Forelimb muscle (tissue), 1 donor: ENCODE measurements at places on chromosomes 16 and 17. TPM values are rescaled to one million over a fixed set of nuclear protein-coding genes. Genes with fewer than 3 reads are reported as not detected.

GRCh38 chr17:37134050-37134449 lies 185.3 kb downstream of the AATF start:
- DNase-seq = no peak

GRCh38 chr17:4800462-4801196 lies 1.5 kb downstream of the C17orf114 start:
- no peak for DNase-seq

GRCh38 chr16:83955218-83956130 lies 2.4 kb downstream of the OSGIN1 start:
- DNase-seq = no peak

GRCh38 chr17:5272322-5272721 lies 9.8 kb upstream of the RABEP1 start:
- no peak for DNase-seq

DNA sequence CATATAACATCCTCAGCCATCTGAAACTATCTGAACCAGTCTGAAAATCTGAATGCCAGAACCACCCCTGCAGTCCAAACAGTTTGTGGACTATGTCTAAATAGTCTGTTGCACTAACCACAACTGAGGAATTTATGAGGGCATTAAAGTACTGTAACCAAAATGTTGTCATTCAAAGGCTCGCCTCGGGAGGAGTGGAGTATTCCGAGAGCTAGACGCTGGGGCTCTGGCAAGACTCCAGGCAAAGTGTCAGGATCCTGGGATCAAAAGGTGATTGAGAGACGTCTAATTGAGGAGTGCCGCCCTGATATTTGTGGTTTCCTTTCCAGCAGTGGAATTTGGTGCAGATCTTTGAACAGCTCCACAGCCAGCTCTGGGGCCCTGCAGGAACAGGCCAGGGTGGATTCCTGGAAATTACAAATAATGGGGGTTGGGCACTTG lies 142.9 kb upstream of the MYOCD start:
- no peak for DNase-seq

DNA sequence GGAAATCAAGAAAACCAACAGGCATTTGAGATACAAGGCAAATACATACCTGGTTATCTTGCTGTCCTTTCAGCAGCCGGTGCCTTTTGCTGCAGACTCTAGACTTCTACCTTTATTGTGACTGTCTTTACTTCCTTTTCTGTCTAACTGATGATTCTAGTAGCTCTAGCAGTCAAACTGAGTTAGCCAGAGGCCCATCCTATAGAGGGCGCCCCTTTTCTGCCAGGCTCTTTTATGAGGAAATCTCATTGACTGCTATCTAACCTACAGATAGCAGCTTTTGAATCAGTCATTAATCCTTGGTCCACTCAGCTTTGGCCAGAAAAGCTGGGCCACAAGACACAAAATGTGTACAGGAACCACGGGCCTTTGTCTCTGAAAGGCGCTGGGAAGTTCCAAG lies 87.5 kb upstream of the WSB1 start:
- DNase-seq = no peak

GRCh38 chr17:17815436-17816200 lies 21.2 kb downstream of the SREBF1 start:
- no peak for DNase-seq

GRCh38 chr17:7852262-7852670 lies 2.6 kb upstream of the TMEM88 start:
- no peak for DNase-seq

DNA sequence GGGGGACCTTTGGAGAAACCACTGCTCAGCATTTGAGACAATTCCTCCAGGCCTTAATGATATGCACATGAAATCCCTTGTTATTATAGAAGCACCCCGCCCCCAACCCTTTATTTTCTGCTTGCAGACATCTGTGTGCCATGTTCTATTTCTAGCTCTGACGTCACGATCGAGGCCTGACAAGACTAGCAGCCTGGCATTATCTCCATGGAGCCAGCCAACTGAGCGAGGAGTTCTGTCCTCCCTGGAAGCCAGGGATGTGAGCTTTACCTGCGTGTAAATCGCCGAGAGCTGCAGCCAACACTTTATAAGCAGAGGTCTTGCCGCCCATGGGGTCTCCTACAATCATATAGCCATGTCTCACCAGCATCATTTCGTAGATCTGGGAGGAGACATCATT lies 116.9 kb downstream of the DNAH3 start:
- DNase-seq = no peak

- no peak for DNase-seq
Measured at GRCh38 chr17:75506888-75507287, 8.4 kb downstream of the CASKIN2 start.

The SMARCD2 gene
- 23.5 TPM for polyA plus RNA-seq

The FAM20A gene
- 7.8 TPM for polyA plus RNA-seq

The ADCY9 gene
- polyA plus RNA-seq = 14.3 TPM

The HASPIN gene
- 9.4 TPM for polyA plus RNA-seq
